Caudate nucleus (tissue), 63 donors: ENCODE measurements at places on chromosomes 12 and 14.

DNA sequence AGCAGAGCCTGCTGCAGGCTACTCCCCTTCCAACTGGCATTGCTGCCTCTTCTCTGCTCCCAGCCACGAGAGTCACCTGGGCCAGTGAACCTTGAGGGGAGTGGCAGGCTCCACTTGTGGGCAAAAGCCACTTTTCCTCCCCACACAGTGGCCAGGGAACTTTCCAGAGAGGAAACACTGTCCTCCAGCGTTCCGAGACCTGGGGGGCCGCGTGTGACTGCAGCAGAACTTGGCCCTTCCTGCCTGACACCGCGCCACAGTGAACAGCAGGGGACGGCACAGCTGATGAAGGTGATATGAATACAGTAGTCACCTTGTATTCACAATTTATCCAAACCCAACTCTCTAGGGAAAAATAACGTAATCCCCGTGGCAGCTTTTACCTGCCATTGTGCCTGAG lies 114.9 kb downstream of the PIWIL1 start:
- no peak for DNase-seq

DNA sequence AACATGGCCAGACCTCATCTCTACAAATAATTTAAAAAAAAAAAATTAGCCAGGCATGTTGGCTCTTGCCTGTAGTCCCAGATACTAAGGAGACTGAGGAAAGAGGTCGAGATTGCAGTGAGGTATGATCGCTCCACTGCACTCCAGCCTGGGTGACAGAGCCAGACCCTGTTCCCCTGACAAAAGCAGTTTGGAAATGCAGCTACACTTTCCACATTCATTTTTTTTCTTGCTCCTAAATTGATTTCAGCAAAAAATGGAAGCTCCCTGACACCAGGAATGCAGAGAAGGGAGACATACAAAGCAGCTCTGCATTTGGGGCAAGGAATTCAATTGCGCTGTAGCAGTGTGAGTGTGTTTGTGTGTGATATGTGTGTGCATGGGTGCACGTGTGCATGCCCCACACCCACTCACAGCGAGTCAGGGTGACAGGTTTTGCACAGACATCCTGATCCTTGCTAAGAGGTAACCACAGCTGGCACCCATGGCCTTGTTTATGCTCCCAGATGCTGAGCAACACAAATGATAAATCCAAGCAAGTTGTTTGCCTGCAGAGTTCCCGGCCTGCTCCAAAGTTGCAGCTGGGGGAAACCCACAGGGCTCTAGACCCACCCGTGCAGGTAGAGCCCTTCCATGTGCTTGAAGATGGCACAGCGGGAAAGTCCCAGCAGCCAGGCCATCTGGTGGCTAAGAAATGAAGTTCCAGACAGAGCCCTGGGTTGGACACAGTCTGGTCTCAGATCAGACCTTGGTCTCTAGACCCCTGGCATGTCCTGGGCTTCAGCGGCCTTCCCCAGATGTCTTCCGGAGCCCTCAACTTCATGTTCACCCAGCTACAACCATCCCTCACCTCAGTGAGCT lies 25.9 kb upstream of the BDKRB2 start:
- no peak for DNase-seq

DNA sequence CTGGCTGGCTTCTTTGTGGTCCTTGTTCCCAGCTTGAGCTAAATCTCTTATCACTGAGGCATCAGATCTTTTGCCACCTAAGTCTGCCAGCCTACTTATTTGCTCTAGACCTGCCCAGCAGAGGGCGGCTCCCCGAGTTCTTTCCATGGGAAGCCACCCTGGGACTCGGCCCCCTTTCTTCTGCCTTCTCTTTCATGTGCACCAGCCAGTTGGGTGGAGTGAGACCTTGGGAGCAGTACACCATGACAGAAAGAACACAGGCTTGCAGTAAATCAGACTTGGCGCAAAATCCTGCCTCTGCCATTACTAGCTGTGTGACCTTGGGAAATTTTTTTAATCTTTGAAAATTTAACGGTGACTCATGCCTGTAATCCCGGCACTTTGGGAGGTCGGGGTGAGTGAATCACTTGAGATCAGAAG lies 7.4 kb downstream of the SMAGP start:
- no peak for DNase-seq

- DNase-seq = no peak
These were observed 142.3 kb downstream of the ADGRD1 start for GRCh38 chr12:131095826-131096680.

- no peak for DNase-seq
These were observed 120.3 kb upstream of the SLC38A4 start for GRCh38 chr12:46946137-46946536.

GRCh38 chr12:93848523-93849101 lies 171.4 kb downstream of the CRADD start:
- DNase-seq = no peak

GRCh38 chr12:9606736-9607372 lies 862 bp downstream of the KLRB1 start:
- DNase-seq = no peak

DNA sequence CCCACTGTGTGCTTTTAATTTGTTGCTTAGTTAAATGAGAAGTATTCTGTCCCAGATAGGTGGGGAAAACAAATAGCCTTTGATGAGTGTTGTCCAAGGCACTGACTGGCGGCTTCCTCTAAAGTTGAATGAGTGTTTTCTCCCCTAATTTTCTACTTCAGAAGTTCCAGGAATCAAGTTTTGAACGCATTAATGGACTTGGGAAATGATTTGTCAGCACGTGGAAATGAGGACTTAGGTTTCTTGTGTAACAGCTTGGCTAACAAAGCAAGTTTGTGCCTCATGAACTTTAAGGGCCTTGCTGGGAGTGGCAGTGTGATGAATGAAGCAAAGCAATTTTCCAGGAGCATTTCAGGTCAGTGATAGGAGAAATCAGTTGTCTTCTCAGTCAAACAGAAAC lies 56.9 kb downstream of the LIN52 start:
- no peak for DNase-seq

DNA sequence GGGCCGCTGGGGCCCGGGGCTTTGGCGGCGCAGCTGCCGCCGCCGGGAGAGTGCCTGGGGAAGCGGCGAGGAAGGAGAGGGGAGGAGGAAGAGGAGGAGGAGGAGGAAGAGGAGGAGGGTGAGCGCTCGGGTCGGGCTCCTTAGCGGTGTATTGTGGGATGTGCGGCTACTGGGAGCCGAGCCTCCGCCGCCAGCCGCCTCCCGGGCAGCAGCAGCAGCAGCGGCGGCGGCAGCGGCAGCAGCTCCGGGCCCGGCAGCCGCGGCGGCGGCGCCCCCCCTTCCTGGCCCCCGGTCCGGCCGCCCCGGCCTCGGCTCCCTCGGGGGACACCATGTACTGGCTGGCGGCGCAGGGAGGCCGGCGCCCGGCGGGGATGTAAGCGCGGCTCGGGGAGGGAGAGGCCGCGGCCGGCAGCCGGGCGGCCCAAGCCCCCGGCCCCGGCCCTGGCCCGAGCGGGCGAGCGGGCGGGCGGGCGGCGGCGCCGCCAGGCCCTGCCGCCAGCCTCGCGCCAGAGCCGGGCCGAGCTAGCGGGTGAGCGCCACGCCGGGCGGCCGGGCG lies at the start of gene SETD1B:
SETD1B (plus strand) TSS at position 149 of the 556 bp plus-strand sequence. CDS start 729 bp downstream, outside the sequence.
- DNase-seq = peak; percentile 47

DNA sequence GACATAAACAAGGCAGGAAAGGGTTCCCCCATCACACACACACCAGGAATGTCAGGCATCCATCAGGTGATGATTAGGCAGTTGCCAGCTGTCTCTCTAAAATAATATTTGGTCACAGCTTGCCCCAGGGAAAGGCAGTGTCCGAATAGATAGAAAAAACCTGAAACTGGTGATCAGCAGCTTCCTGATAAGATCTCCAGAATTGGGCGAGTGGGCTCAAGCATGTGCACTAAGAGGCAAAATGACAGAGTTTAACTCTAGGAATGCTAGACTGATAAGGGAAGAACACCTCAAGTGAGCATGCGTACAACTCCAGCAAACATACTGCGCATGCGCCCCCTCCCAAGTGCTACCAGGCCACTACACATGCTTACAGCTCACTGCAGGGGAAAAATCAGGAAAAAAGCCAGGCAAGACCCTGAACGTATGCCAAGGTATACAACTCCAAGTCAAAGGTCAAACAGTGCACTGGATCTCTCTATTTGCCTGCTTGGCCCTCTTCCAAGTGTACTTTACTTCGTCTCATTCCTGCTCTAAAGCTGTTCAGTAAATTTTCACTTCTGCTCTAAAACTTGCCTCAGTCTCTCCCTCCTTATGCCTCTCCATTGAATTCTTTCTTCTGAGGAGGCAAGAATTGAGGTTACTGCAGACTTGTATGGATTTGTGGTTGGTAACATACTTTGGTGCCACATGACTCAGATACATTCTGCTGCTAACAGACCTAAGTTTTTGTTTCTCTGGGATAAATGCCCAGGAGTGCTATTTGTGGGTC lies 73.5 kb upstream of the VASH1 start:
- no peak for DNase-seq

- no peak for DNase-seq
These were observed 695 bp upstream of the MMP19 start for GRCh38 chr12:55843431-55843830.

DNA sequence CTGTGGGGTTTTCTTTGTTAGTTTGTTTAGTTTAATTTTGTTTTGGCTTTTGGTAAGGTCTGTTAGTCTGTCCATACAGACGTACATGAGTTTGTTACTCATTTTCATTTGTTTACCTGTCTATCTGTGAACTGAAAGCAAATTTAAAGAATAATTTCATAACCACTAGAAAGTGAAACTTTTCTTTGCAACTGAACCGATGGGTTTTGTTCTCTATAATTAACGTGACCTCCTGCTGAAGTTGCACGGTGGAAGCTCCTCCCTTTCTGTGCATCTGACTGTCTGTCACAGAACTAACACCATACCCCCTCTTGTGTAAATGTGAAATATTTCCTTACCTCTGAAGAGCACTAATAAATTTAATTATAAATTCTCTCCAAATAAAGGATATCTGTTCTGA lies 595.5 kb downstream of the GALC start:
- no peak for DNase-seq

DNA sequence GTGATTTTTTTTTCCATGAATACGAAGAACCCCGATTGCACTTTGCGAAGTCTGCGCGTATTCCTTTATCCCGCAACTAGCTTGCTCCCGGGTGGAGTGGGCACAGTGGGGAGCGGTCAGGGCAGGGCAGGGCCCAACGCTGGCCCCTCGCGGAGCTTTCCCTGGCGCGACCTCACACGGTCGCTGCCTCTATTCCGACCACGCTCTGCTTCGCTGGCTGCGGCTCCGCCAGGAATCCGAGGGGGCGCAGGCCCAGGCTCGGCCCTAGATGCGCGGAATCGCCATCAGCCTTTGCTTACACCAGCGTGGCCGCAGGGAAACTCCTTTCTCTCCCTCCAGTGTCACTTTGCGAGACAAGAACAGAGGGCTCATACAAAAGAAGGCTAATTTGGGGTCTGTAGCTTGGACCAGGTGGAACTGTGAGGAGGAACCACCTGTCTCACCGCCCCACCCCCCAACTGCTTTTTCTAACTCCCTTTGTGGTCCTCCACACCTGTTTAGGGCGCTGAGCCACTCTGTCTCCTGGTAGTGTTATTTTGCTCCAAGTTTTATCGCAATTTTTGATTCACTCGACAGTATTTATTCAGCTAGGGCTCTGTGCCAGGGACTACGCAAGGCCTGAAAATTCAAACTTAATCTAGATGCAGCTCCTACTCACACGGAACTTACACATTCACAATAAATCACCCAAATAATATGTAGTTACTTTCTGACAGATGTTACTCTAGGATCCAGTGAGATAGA lies 3.1 kb upstream of the NKX2-1 start:
- DNase-seq = no peak

DNA sequence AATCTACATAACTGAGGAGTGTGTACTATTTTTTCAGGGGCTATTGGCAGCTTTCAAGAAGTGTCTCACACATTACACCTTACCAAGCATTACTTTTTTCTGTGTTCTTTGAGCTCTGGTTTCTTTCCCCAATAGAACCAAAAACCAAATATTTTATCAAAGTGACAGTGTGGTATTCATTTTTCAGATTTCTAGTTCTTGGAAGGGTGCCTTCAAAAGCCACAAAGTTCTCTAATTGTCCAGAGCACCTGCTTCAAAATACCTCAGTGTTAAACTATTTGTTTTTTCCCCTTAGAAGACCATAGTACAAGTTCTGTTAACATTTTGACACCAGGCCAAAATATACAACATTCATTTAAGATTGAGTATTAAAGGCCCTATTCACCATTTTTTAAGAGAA lies 515.7 kb downstream of the ETNK1 start:
- DNase-seq = no peak

GRCh38 chr14:99717682-99718013 lies 33.5 kb downstream of the CYP46A1 start:
- DNase-seq = no peak

DNA sequence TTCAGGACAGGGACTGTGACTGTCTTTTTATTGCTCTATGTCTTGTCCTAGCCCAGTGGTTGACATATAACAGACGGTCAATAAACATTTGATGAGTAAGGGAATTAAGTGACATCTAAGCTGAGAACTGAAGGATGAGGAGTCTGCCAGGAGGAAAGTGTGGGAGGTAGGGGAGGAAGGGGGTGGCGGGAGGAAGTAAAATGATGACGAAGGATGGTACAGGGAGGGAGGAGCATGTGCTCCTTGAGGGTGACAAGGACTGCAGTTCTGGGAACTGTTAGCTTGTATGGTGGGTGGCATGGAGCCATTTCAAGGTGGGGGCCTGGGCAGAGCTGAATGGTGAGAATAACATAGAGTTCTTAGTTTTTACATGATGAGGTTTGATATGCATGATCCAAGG lies 64.4 kb downstream of the RGS6 start:
- peak; percentile 24 for DNase-seq

GRCh38 chr14:32512813-32513212 lies 183.7 kb downstream of the AKAP6 start:
- no peak for DNase-seq

DNA sequence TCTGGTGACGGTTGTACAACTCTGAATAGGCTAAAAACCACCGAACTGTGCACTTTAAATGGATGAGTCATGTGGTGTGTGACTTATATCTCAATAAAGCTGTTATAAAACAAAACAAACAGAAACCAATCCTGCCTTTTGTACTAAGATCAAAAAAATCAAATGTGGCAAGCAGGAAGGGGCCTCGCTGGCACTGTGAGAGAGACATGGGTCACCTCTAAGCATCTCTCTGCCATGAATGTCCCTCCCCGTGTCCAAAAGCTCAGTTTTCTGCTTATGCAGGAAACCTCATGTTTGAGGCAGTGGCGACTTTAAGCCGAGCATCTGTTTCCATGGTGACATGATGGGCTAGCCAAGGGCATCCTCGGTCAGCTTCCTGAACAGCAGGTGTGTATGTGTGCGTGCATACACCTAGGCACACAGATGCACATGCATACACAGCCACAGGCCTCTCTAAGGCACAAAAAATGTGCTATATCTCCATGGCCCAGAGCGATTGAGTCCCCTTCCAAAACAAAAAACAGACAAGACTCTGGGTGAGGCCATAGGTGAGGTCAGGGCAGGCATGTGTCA lies 44.4 kb downstream of the ARL6IP4 start:
- no peak for DNase-seq

DNA sequence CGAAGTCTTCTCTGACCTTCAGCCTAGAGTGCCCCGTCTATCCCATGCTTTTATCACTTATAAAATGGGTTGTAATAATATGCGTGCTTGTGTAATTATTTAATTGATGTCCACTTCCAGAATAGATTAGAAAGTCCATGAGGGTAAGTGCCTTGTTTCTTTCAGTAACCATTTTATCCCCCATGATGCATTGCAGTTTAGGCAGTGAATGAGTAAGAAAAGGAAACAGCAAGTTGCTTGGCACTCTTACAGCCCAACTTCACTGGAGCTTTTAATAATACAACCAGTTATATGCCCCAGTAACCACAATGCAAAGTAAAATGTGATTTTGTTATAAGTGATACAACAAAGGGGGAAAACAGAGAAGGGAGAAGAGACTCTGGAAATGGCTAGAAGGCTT lies 287.3 kb downstream of the MED13L start:
- no peak for DNase-seq

- no peak for DNase-seq
These were observed 158.4 kb downstream of the PPM1H start for GRCh38 chr12:62776575-62776974.
